Stimulated activated CD4-positive, alpha-beta T cell treated with anti-CD3 and anti-CD28 coated beads, TNF-alpha, amount 100 ng/mL, for 48 hours (primary cell): ENCODE measurements at places on chromosomes 7 and 10.

- no peak for DNase-seq
These were observed 21.5 kb upstream of the MYL10 start for GRCh38 chr7:101650579-101651081.

DNA sequence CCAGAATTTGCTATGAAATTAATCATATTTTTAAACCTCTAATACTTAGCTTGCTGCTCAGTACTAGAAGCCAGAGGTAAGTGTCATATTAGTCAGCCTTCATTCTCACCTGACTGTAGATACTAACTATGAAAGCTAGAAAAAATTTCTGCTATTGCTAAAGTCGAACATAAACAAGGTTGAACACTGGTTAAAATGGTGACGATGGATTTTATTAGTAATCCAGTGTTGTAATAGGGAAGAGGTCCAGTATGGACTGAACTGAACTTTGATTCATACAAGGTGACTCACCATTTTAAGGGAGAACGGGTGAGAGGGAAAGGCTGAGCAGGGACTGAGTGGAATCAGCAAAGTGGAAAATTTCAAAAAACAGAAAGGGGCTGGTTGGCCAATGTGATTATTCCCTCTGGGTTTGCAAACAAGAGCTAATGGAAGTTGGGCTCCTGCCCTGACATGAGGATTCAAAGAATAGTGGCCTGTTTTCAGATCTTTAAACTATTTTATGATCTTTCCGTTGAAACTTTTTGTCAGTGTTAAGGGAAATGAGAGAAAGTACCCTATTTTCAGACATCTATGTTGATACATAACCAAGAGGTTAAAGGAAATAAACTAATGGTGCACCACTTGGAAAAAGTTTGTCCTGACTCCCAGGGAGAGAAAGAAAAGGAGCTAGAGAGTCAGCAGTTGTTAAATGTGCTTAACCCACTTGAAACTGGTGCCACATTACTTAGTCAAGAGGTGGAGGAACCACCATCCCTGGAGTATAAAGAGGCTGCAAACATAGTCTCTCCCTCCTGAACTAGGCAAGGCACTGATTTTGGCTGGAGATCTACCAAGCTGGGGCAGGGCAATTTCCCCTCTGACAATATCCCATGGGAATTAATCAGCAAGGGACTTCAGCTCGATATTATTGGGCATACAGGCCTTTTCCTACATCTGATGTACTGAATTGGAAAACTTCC, 15.3 kb upstream of the AKR1C1 start:
- DNase-seq: no peak

DNA sequence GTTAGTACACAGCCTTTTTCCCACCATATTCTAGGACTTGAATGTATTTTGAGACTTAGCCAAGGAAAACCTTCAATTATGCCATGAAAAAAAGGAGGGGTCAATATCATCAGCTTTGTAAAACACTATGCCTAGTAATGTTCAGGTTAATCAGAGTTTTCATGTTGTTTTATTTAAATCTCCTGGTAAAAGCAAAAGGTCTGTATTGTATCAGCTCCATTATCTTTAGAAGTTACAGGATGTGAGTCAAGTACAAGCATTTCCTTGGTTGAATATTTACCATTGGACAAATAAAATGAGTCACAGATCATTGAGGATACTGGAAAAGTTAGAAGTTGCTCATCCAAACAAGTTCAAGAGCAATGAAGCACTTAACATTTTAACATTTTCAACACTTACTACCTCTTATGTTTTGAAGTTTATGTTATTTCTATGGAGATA, 89.9 kb upstream of the CAPZA2 start:
- no peak for DNase-seq

DNA sequence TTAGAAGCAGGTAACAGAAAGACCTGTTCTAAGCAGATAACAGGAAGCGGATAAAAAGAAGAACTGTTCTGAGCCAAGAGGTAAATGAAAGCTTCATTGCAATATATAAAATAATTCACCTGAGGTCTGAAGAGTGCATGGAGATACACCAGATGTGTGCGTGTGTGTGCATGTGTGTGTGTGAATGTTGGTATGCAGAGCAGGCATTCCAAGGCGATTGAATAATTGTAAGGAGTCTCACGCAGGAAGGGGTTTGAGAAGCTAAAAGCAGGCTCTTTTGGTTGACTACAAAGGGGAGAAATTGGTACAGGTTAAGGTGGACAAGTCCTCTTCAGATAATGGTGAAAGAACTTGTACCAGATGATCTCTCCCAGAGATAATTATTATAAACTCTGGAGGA, 450.6 kb downstream of the DNAJB9 start:
- DNase-seq: no peak

GRCh38 chr7:2715341-2716231, 27.6 kb downstream of the AMZ1 start:
- no peak for DNase-seq

DNA sequence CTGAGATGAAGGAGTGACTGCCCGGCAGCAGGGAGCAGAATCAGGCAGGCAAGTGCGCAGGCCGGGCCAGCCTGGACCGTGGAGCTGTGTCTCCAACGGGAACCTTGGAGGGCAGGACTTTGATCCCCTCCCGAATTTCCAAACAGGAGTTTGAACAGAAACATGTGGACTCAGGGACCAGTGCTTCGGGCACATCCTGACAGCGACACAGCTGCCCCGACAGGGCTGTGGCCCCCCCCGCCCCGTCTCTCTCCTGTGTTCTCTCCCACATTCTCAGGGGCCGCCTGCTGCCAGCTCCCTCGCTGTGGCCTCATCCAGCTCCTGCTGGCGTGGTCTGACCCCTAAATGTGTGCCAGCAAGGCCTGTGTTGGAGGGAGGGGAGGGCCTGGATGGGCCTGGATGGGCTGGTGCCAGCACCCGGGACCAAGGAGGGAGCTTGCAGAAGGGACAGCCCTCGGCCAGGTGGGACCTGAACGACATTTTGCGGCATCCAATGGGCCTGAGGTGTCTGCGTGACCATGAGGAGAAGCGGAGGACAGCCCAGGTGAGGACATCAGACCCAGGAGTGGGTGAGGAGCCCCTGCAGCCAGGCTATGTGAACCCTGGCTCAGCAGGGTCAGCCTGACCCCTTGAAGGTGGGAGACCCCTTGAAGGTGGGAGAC, 222.9 kb downstream of the DNAJB6 start:
- DNase-seq: no peak

DNA sequence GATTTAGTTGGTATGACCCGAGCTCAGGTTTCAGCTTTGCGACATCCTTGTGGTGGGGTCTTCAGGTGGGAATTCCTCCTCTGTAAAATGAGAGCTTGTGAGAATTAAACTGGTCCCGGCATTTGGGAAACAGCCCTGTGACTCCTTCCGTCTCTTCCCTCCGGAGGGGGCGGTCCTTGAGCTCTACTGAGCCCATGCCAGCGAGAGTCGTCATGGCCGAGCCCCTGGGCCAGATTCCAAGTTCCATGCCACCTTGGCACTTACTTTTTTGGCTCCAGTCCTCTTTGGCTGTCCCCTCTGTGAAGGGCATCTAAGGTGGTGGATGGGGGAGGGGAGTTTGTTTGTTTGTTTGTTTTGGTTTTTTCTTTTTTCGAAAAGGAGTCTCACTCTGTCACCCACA, 47.6 kb downstream of the GTF2IRD1 start:
- DNase-seq: no peak

DNA sequence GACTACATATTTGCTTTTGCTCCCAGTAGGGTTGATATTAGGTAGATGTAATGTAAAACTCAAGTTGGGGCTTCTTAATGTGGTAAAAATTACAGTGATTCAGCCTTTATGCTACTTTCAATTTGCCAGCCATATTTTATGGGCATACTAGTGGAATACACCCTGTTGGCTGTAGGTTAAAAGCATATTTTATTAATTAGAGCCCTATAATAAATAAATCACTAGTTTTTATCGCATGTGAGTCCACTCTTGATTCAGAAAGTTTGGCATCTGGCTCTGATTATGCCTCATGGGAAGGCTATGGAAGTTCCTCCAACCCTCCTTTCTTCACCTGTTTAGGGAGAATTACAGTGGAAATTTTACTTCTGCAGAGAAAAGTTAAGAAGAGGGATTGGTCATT, 390.9 kb downstream of the GATA3 start:
- DNase-seq: no peak

GRCh38 chr7:71627651-71628050, 495.7 kb downstream of the GALNT17 start:
- no peak for DNase-seq

DNA sequence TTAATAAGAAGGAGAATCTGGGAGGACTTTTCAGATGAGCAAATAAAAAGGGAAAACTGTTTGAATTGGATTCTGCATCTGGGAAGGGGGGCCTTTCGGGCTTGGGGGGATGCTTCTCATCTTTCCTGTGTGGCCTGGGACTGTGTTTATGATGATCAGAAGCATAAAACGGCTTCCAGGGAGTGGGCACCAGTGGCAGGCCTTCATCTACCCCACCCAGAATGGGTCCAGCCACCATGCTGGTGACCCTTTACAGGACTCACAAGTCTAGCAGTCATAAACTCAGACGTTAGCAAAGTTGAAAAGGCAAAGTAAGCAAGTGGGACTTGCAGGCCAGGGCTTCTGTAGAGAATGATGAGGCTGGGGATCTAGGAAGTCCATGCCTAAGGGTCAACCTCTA, 198.3 kb upstream of the ZMIZ1 start:
- no peak for DNase-seq

- no peak for DNase-seq
These were observed 13.3 kb upstream of the ZC3HAV1L start for GRCh38 chr7:139049111-139049510.

DNA sequence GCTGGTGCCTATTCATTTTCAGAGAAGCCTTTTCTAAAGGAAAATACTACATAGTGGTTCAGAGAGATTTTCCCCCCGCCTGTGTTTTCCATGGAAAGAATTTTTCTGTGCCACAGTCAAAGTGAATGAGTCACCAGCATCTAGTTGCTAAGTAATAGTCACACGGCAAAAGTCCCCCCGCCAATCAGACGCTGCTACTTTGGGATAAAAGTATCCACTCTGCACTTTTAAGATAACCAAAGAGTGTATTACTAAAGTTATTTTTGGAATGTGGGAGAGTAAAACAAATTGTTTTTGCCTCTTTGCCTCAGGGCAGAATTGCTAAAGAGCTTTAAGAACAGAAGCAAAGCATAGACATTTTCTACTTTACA, 23.5 kb downstream of the ABLIM1 start:
- no peak for DNase-seq

GRCh38 chr10:88045096-88045495, 181.7 kb downstream of the PTEN start:
- DNase-seq: no peak

- no peak for DNase-seq
These were observed 43.2 kb downstream of the HTRA1 start for GRCh38 chr10:122504610-122504950.

DNA sequence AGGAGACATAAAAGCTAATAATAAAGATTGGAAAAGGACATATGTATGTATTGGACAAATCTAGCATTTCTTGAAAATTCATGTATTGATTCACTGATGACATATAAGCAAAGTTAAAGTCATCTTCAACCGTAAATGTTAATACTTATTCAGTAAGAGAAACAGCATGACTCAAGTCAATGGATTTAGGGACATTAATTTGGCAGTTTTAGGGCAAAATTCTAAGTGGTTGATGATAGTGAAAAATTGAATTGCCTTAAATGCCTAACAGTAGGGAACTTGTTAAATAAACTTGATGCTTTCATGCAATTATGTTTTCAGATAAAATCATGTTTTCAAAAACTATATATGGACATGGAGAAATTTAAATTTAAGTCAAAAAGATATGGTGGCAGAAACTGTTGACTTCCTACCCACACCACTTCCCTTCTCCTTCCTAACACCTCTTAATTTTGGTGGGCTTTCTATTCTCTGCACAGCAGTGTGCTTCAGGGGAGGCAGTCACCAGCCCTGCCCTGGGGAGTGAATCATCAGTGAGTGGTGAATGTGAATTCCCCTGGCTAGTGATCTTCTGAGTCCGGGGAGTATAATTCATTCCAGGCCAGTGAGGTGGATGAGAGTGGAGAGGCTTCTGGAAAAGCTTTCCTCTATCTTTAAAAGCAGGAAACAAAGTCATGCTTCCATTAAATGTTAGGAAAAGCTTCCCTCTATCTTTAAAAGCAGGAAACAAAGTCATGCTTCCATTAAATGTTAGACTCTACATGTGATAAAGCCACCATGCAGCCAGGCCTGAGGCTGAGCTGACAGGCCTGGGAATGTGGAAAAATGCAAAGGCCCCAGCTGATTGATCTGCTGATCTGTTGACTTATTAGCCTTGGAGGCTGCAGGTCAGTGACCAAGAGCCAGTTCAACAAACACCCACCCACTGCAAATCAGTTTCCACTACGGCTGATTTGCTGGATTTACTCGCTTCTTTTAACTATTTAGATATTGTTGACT, 25.2 kb upstream of the ITGB1 start:
- no peak for DNase-seq

DNA sequence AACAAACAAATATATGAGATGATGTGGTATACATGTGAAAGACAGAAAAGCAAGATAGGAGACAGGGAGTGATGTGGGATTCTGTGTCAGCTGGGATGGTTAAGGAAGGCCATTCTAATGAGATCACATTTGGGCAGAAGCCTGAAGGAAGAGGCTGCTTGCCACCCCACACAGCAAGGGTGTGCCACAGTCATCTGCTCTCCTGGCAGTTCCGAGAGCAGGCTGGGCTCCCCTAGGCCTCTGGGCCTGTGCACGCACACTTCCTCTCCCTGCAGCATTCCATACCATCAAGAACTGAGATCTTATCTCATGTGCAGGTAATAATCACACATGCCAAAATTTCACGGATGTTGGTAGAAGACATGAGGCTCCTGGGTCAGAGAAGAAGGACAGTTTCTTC, 43.1 kb downstream of the SYPL1 start:
- no peak for DNase-seq

GRCh38 chr7:24880886-24881285, 99.1 kb downstream of the OSBPL3 start:
- DNase-seq: no peak

GRCh38 chr7:100675581-100676350, 2.2 kb downstream of the GNB2 start:
- DNase-seq: peak; percentile 61

GRCh38 chr7:83117466-83117865, 45.2 kb downstream of the PCLO start:
- no peak for DNase-seq

DNA sequence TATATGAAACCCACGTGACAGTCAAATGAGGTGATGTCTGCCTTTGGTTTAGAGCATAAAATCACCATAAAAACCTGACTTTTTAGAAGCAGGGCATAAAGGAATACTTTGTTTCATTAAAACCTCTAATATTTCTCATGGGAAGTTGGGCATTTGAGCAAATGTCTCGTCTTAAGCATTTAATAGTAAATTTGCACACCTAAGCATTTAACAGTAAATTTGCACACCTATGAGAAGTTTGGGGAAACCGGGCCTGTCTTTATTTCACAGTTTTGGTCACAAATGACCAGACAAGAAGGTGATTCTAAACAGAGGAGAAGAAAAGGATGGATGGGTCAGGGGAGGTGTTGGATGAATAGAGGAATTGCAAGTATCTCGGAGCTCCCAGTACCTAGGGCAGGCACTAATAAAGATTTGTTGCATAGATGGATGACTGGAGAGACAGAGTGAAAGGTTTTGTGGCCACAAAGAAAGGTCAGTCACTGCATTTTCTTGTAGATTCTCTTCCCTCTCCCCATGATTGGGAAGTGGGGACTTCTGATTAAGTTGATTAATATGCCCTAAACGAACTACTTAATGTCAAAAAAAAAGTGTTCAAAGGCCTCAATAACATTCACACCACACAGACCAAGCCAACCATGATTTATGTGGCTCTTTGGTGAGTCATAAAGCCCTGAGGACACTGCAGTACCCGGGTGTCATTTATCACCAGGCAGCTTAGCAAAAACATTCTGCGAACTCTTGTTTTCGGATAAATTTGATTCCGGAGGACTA, 158.2 kb downstream of the SPAG6 start:
- DNase-seq: no peak
